ENCODE measurements at places on chromosomes 11 and 22.

GRCh38 chr22:20106205-20106848 lies 9.6 kb upstream of the RANBP1 start:
- DNase-seq, result no peak

- no peak for DNase-seq
Observed at GRCh38 chr22:49704345-49705215, 123.1 kb downstream of the BRD1 start.

- DNase-seq, result no peak
Observed at GRCh38 chr11:2441171-2441570, 3.1 kb downstream of the TRPM5 start.

- no peak for DNase-seq
Observed at GRCh38 chr11:34168642-34169420, 63.4 kb downstream of the NAT10 start.

GRCh38 chr11:73645972-73646631 lies at the start of gene PLEKHB1:
Gene PLEKHB1 (plus strand): TSS chr11:73646581. CDS start chr11:73646609, 28 bp downstream.
- DNase-seq, result no peak

DNA sequence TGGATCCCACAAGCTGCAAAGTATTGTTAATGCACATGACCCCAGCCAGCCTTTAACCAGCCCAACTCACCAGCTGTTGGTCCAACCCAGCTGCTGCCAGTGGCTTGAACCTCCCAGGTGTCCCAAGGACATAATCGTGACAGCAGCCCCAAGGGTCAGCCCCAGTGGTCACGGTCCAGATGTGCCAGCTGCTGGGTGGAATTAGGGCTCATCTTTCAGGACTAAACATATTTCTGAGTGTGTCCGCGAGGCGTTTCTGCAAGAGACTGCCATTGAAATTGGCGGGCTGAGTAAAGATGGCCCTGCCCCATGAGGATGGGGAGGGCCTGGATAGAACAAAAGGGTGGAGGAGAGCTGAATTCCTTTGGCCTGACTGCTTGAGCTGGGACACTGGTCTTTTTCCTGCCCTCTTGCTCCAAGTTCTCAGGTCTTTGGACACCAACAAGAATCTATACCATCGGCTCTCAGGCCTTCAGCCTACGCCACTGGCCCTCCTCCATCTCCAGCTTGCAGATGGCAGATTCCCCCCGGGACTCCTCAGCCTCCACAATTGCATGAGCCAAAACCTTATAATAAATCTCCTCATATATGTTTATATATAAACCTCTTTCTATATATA lies 240.2 kb downstream of the MN1 start:
- no peak for DNase-seq

GRCh38 chr11:19934828-19935259 lies 222.2 kb downstream of the NAV2 start:
- no peak for DNase-seq

- DNase-seq, result no peak
Observed at GRCh38 chr11:106594751-106595351, 423.4 kb downstream of the GUCY1A2 start.

- DNase-seq, result no peak
Observed at GRCh38 chr22:45187891-45188290, 24.2 kb downstream of the NUP50 start.

GRCh38 chr11:68099474-68100405 lies 21.4 kb downstream of the CHKA start:
- peak; percentile 26 for DNase-seq

DNA sequence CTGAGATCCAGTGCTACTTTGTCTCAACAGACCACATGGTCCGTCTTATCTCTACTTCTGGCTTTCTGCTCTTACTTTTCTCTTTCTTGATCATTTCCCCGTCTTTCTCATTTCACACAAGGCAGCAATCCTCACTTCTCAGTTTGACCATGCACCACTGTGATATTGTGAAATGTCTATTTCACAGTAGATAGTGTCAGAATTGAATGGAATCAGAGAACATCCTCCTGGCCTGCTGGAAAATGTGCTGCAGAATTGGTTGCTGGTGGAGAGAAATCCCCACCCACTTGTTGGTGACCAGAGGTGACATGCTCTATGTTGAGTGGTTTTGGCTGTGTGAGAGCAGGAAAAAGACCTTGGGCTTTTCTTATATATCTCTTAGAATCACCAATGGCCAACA lies 57.8 kb upstream of the RCN1 start:
- no peak for DNase-seq

DNA sequence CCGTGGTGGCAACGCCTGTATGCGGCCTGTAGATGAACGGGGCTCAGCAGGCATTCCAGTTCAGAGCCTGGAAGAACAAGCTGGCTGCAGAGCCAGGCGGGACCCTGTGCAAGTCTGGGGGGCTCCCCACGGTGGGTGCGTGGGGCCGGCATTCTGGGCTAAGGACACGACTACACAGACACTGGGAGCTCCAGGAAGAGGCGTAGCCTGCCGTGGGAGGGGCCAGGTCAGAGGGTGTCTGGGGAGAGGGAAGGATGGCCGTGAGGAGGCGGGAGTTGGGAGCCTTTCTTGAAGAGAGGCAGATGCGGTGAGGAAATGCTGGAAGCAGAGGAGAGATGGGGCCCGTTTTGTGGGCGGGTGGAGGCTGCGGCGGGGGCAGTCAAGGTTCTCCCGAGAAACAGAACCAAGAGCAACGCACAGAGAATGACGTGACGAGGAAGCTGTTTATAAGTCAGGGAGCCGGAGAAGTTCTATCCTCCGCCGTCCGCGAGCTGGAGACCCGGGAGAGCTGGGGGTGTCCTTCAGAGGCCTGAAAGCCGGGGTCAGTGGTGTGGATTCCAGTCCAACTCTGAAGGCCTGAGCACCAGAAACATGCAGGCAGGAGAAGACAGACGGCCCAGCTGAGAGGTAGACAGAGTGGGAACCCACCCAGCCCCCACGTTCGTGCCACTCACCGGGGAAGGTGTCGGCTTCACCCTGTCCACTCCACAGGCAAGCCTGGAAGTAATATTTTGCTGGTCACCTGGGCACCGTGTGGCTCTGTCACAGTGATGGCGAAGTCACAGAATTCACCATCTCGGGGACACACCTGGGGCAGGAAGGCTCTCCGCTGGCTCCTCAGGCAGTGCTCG lies 529.6 kb downstream of the BRD1 start:
- DNase-seq, result no peak

- no peak for DNase-seq
Observed at GRCh38 chr11:4697585-4697984, at the start of gene OR51E2. Gene OR51E2 (minus strand): TSS chr11:4697853. CDS start chr11:4682711, 15,142 bp downstream.

DNA sequence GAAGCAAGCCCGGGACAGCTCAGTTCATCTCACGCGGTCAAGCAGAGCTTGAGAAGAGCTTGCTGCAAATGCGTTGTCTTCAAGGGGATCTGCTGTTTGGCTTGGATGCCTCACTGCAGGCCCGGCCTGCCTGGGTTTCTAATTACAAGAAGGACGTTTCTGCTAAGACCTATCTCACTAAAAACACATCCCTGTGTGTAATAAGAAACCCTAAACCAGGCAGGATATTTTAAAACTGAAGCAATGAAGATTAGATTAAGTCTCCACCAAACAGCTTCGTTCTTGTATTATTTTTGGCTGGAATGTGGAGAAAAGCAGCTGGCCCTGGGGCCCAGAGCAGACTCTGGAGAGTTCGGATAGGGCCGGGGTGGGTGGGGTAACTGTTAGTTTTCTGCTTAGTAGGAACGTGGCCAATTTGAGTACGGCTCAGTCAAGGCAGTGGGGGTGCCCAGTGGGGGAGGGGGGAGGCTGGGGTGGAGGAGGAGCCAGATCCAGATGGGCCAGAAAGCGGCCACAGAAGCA lies 6.0 kb downstream of the PKNOX2 start:
- peak; percentile 79 for DNase-seq

GRCh38 chr11:92137747-92138146 lies 86.9 kb upstream of the FAT3 start:
- no peak for DNase-seq

- no peak for DNase-seq
Observed at GRCh38 chr11:44269369-44270351, 40.3 kb downstream of the ALX4 start.

GRCh38 chr22:24156141-24156912 lies 25.0 kb upstream of the SUSD2 start:
- DNase-seq, result no peak

DNA sequence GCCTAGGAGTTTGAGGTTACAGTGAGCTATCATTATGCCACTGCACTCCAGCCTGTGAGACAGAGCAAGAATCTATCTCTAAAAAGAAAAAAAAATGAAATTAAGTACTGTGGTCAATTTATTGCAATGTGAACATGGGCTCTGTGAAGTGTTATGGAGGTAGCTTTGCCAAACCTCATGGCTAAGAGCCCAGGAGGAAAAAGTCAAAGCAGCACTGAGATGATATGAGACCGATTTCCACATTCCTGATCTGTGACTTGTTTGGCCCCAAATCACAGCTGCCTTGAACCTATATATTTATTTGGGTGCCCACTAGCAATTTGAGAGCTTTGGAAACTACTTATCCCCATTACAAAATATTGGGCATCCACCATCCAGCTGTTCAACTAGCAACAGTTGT lies 29.8 kb upstream of the TMEM135 start:
- DNase-seq, result no peak

DNA sequence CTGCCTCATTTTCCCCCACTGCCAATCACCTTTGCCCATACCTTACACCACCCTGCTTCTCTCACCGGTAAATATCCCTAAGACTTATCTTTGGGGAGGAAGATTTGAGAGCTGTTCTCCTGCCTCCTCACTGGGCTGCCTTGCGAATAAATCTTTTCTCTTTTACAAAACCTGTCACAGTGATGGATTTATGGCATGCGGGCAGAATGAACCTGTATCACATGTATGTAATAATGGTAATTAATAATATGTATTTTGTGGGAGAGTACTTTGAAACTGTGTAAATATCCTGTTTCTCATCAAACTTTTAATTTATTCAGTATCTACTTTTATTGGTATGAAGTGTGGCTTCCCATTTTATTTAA lies 3.6 kb upstream of the USP18 start:
- DNase-seq, result no peak

GRCh38 chr22:23467721-23468294 lies 112.3 kb downstream of the IGLL1 start:
- DNase-seq, result no peak

DNA sequence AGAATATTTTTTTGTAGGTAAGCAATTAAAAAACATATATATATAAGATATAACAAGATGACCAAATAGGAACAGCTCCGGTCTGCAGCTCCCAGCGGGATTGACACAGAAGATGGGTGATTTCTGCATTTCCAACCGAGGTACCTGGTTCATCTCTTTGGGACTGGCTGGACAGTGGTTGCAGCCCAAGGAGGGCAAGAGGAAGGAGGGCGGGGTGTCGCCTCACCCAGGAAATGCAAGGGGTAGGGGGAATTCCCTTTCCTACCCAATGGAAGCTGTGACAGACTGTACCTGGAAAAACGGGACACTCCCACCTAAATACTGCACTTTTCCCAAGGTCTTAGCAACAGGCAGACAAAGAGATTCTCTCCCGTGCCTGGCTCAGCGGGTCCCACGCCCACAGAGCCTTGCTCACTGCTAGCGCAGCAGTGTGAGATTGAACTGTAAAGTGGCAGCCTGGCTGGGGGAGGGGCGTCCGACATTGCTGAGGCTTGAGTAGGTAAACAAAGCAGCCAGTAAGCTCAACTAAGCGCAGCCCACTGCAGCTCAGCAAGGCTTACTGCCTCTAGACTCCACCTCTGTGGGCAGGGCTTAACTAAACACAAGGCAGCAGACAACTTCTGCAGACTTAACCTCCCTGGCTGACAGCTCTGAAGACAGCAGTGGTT lies 163.8 kb downstream of the CWF19L2 start:
- no peak for DNase-seq
